CD4-positive, alpha-beta T cell treated with Interleukin-12 subunit alpha and Interleukin-12 subunit beta, for 1 hour (primary cell): ENCODE measurements at places on chromosomes 5 and 9.

- DNase-seq, result no peak
Observed at GRCh38 chr9:77018058-77018968, 1.1 kb upstream of the FOXB2 start.

- DNase-seq, result peak; percentile 52
Observed at GRCh38 chr9:35749515-35750255, 598 bp downstream of the RGP1 start.

DNA sequence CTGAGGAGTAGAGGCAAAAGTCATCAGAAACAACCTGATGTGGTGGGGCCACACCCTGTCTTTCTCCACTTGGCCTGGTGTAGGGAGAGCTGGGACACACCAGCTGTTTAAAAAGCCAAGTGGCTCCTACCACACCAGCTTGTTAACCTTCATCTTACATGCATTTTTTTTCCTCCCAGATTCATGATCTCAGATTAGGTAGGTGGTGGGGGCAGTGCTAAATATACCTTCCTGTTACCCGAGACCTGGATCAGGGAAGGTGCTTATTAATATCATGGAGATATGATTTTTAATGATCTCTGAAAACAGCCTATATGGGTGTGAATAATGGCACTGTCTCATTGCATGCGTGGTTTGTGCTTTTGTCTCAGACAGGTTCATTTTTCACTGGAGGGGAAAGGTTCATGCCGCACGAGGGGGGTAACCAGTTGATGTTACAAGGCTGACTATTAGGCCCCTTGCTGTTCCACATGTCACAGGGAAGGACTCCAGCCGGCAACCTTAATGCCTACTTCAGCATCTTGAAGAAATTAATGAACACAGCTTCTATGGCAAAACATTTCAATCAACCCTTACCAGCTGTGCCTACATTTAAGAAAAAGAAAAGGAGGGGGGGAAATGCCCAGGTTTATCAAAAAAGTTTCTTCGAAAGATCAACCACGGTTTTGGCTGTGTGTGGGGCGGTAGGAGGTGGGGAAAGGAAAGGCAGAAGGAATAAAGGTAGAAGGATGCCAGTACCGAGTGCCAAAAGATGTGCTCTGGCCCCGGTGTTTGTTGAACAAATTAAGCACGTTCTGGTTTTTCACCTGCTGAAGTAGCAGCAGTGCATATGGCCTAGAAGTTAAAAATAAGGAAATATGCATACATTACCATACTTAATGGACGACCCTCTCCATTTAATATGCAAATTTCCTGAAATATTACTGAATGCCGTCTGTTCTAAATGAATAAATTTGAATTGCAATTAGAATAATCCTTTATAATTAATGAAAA, 185.4 kb downstream of the EBF1 start:
- no peak for DNase-seq

DNA sequence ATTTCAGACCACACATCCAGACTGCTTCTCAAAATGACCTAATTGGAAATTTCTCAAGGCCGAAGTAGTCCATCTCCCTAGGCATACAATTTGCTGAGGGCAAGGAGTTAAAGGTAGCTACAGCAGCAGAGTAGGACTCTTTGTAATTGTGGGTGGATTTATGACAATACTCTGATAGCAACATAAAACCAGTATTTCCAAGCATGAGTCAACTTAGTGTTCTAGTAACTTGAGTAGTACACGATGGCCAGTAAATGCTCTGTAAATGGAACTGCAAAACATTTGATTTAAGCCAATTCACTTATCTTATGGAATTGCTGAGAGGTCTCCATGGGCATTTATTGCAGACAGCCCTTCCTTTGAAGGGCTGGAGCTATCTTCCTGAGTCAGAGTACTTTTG, 352.2 kb downstream of the PLK2 start:
- DNase-seq, result no peak

- no peak for DNase-seq
Observed at GRCh38 chr9:128138001-128138400, 10.5 kb upstream of the PTGES2 start.

DNA sequence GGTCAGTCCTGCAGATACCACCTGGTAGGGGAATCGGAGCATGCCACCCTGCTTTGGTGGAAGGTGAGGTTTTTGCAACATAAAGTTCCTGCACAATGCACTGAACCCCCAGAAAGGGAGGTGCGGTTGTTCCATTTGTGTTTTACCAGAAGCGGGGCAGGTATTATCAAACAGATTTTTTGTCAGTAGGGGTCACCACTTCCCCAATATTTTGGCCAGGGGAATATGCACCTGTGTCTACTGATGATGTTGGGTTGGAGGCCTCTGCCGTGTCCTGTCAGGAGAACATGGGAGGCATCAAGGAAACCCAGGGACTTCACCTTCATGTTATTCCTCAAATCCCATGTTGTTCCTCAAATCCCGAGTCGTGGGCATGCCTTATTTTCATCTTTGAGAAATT, 438.7 kb downstream of the NTRK2 start:
- no peak for DNase-seq

- DNase-seq, result no peak
Observed at GRCh38 chr9:128720841-128721486, 3.0 kb downstream of the ZDHHC12 start.

- no peak for DNase-seq
Observed at GRCh38 chr9:80651044-80651443, 1038.3 kb downstream of the TLE1 start.

DNA sequence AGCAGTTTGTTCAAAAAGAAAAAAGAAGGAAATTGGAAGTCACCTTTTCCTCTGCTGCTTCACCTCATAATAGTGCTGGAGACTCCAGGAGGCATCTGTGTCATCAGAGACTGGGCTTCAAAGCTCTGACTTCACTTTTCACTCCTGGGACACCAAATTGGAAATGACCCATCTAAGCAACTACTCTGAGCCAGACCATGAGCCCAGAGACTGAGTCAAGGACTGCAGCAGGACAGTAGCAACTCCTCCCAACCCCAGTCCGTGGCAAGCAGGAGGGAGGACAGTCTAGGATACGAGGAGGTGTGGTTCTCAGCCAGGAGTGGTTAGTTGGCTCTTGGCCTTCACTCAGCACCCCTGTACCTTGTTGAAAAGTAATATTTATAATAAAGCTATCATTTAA, 131.5 kb downstream of the INSYN2B start:
- no peak for DNase-seq

DNA sequence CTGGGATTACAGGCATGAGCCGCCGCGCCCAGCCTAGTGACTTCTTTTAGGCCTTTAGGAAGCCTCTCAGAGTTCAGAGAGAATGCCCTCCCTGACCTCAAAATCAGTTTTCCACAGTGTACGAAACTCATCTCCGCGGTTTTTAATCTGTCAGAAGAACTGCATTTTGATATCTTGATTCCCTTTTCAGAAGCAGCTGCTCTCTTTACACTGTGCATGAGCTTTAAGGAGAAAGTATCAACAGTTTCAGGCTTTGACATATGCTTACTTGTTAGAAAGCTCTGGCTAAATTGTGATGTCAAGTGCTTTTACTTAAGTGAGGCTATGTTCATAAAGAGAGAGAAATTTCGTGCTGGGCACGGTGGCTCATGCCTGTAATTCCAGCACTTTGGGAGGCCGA, 74.6 kb downstream of the USP20 start:
- no peak for DNase-seq

DNA sequence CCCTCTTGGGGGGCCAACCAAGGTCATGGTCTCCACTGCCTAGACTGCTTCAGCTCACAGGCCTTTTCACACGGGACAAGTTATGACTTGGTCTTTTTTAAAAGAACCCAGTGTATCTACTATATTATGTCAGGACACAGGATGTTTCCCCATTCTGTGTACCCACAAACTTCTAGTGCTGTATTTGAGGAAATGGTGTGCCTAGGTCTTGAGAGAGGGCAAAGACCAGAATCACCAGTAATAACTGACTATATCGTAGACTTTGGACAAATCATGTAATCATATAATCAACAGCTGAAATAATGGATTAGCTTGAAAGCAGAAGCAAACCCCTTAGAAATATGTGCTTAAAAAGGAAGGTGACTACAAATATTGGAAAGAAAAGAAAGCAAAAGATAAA, 133.3 kb downstream of the ARL15 start:
- DNase-seq, result no peak

DNA sequence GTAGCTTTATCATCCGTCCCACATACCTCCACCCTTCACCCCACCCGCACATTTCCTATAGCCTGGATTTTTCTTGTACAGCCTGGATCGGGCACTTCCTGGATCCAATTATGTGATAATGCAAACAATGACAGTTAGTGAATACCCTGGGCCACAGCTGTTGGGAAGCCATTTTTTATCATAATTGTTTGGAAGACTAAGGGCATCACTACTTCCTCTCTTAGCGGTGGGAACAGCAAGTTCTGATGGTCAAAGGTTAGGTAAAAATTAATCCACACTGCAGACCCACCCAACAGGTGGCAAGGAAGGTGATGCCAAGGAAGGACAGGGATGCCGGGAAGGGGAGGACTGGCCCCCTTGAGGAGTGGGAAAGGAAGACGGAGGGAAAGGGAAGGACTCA, 183.7 kb downstream of the SAXO1 start:
- DNase-seq, result no peak

GRCh38 chr5:125700380-125700861, 722.8 kb upstream of the GRAMD2B start:
- no peak for DNase-seq

DNA sequence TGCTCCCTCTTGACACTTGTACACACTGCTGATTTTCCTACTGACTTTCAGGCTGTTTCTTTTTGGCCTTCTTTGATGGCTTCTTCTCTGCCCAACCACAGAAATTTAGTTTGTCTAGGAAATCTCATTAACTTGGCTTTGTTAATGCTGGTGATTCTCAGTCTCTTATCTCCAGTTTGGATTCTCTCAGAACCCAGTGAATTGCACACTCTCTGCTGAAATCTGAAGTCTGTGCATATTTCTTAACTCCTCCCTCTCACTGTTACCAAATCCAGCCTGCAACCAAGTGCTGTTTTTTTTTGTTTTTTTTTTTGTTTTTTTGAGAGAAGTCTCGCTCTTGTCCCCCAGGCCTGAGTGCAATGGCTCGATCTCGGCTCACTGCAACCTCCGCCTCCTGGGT, 117.2 kb downstream of the CDC42SE2 start:
- DNase-seq, result peak; percentile 54

- no peak for DNase-seq
Observed at GRCh38 chr5:174581479-174581878, 142.9 kb upstream of the MSX2 start.

DNA sequence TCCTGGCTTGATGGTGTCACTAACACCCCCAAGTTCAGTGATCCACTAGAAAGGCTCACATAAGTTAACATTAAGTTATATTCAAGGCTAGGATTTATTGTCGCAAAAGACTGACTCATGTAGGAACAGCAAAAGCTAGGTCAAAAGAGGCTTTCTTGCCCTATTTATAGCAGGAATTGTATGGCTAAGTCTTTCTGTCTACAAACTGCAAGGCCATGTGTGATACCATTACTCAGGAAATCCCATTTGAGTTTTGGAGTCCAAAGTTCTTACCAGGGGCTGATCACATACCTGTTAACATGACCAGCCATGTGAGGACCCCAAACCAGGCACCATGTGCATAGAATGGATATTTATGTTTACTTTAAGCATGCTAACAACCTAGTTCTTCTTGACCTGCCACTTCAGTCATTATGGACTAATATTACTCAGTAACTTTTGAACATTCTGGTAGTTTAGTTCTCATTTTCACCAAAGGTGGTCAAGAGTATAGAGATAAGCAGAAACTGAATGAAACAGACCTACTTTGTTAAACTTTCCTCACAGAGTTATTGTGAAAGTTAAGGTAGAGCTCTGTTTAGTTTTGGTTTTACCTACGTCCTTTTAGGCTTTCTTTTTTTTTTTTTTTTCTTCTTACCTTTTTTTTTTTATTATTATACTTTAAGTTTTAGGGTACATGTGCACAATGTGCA, 281.1 kb downstream of the FER start:
- DNase-seq, result no peak

DNA sequence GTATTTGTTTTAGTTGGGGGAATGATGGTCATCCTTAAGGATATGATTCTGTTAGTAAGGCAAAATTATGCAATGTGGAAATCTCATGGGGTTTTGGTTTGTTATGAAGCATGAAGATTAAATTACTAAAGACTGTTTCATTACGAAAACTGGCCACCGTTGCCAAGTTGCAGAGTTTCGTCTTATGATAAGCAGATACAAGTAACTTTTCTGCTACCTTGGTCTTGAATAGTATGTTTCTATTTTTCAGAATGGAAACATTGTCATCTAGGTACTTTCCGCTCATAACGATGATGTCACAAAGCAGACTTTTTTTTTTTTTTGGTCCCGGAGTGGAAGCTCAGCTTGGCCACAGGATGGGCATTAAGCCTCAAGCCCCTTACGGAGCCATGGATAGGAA, 4.2 kb downstream of the CCNI2 start:
- peak; percentile 16 for DNase-seq

GRCh38 chr5:141772281-141772680, 90.3 kb upstream of the ARAP3 start:
- no peak for DNase-seq
